HAP-1 (cell line): ENCODE measurements at places on chromosomes 7 and 10.
A peak's percentile ranks its signal among the peaks of the same experiment; 100 is the strongest.

DNA sequence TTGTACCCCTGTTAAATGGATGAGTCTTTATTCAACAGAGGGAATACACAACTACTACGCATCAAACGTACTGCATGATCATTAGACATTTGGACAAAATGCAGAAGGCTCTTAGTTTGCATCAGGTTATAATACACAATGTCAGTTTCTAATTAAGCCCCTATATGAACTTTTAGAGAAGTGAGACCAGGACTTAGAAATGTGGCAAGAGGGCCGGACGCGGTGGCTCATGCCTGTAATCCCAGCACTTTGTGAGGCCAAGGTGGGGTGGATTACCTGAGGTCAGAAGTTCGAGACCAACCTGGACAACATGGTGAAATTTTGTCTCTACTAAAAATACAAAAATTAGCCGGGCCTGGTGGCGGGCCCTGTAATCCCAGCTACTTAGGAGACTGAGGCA, 76.3 kb upstream of the MGMT start:
- DNase-seq, result no peak

- no peak for DNase-seq
Observed at GRCh38 chr7:71237945-71238344, 106.0 kb downstream of the GALNT17 start.

DNA sequence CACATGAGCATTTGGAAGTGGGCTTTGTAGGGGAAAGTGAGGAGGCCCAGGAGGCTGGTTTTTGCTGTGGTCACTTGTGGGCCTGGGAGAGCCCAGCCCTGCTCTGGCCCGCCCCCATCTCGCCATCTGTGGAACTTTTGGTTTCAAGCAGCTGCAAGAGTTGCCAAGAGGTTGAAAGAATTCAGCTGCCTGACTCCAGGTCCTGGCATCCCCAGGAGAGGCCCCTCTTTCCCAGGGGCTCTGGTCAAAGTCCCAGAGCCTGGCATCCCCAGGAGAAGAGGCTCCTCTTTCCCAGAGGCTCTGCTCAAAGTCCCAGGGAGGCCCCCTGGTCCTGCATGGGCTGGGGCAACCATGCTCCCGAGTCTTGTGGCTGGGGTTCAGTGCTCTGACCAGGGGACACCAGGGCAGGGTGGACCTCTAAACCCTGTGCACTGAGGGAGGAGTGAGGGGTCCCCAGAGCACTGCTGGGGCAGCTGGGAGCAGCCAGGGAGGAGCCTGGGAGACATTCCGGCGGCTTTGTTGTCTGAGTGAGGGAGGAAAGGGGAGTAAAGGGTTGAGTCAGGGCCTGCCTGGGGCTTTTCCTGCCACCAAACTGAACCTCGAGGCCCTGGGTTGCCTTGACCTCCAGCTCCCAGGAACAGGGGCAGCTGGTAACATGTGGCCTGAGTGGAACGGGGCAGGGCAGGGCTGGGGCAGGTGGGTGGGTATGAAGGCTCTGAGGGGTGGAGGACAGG, 27.7 kb upstream of the CSGALNACT2 start:
- no peak for DNase-seq

DNA sequence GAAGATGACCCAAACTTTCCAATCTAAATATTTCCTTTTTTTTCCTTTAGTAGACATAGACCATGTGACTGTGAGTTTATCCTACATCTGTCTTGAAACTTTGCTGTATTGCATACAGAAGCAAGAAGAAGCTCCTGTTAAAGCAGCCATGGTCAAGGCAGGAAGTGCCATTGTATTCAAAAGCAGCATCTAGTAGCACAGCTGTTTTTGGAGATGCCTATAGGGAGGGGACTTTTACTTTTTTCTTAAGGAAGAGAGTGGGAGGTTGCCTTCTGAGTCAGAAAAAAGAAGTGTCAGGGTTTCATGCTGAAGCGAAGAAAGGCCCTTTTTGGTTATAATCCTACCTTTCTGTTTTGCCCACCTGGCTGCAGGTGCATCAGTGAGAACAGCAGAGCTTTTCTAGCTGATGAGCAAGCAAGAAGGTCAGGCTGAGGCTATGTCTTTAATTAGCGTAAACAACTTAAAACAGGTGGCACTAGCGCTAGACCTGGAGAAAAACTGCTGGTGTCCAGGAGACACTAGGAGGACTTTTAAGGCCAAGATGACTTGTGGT, 234.1 kb upstream of the AGK start:
- DNase-seq, result no peak

DNA sequence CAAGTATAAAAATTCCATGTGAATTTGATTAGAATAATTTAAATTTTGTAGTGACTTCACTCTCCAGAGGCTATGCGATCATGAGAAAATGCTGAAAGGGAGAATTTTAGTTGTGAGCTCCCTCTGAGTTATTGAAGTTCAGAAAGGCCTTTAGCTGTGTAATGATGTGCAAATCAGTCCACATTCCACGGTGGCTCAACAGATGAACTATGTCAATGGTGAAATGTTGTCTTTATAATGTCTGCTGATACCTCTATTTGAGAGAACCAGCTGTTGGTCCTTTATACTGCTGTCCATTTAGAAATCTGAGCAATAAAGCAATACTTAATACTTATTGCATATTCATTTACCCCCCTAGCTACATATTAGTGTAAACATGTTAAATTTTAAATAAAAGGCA, 7.1 kb upstream of the ITGB8 start:
- DNase-seq, result peak; percentile 26

- no peak for DNase-seq
Observed at GRCh38 chr10:3494131-3494837, 290.7 kb downstream of the KLF6 start.

- no peak for DNase-seq
Observed at GRCh38 chr10:106557053-106557452, 607.5 kb downstream of the SORCS1 start.

DNA sequence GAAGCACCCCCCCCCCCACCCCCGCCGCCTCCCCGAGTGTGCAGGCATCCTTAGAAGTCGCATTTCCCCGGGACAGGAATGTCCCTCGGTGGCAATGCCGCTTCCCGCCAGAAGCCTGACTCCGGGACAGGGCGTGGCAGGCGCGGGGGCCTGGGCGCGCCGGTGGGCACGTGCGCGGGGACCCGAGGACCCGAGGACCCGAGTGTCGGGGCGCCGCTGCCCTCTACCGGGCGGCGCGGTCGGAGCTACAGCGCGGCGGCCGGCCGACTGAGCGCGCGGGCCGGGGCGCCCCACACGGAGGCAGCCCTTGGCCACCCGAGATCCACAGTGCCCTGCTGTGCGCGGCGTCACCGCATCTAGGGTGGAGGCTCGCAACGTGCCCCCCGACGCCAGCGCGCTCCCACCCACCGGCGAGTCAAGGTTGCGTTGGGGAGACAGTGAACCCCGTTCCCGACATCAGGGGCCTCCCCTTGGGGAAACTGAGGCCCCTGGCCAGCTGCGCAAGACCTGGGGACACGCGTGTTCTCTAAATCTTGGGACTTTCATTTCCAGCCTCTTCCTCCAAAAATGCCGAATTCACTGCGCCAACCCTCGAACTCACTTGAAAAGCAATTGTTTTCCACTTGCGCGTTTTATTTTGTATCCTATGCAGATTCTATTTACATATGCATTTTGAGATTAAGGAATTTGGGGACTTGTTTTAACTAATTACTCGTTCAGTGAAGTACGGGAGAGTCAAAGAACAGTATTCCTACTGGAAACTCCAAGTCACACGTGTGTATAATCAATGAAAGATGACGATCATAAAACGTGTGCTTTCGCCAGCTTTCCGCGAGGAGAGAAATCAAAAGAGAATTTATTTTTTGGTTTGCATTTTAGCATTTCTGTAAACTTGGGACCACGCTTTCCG, 3.1 kb upstream of the CUX1 start:
- DNase-seq, result peak; percentile 49

DNA sequence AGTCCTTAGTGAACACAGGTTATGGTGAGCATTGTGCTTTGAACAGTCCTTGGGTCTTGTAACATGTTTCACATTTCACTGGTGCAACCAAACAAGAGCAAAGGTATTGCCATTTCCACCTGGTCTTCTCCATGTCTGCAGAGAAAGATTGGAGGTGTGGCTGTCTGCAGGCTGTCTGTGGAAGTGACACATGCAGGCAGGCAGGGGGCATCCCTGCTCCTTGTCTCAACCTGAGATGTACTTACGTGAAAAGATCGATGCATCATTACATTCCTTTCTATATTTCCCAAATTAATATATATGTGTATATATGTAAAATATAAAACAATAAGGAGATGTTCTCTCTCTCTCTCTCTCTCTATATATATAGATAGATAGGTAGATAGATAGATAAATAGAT, 54.3 kb downstream of the LRRC18 start:
- DNase-seq, result no peak

DNA sequence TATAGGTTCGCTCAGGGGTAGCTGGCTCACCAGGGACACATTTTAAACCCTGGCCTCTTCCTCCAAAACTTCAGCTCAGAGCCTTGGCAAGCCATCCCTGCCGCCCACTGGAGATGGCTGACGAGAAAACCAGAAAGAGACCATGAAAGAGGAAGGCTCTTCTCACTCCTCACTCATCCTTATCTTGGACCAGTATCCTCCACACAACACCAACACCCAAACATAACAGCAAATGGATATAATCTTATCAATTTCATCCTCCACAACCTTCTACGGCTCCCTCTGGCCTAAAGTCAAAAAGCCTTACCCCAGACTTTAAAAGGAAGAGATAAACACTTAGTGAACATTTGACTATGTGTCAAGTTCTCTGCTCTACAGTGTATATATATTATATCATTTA, 26.9 kb downstream of the DLG5 start:
- no peak for DNase-seq

- DNase-seq, result no peak
Observed at GRCh38 chr7:18655912-18656311, 160.4 kb downstream of the HDAC9 start.

GRCh38 chr7:14420768-14421167, 431.3 kb upstream of the ETV1 start:
- no peak for DNase-seq

- DNase-seq, result no peak
Observed at GRCh38 chr10:6507311-6507710, 72.8 kb downstream of the PRKCQ start.

- DNase-seq, result no peak
Observed at GRCh38 chr7:39458061-39458745, 108.0 kb upstream of the YAE1 start.

DNA sequence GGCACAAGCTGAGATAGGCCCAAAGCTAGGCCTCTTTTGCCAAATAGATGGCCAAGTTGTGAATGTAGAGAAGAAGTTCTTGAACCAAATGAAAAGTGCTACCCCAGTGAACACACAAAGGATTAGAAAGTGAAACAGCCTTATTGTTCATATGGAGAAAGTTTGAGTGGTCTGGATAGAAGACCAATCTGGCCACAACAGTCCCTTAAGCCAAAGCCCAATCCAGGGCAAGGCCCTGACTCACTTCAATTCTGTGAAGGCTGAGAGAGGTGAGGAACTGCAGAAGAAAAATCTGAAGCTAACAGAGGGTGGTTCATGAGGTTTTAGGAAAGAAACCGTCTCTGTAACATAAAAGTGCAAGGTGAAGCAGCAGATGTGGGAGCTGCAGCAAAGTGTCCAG, 18.7 kb upstream of the ATP6V0A4 start:
- DNase-seq, result no peak

GRCh38 chr7:99790407-99790806, 6.4 kb upstream of the CYP3A4 start:
- no peak for DNase-seq

- no peak for DNase-seq
Observed at GRCh38 chr10:63042256-63042655, 90.9 kb upstream of the NRBF2 start.

GRCh38 chr7:101858437-101859385, 41.3 kb downstream of the CUX1 start:
- DNase-seq, result no peak

GRCh38 chr10:55091691-55092328, 290.8 kb upstream of the PCDH15 start:
- no peak for DNase-seq

GRCh38 chr10:88270061-88270808, 312.9 kb downstream of the RNLS start:
- no peak for DNase-seq

DNA sequence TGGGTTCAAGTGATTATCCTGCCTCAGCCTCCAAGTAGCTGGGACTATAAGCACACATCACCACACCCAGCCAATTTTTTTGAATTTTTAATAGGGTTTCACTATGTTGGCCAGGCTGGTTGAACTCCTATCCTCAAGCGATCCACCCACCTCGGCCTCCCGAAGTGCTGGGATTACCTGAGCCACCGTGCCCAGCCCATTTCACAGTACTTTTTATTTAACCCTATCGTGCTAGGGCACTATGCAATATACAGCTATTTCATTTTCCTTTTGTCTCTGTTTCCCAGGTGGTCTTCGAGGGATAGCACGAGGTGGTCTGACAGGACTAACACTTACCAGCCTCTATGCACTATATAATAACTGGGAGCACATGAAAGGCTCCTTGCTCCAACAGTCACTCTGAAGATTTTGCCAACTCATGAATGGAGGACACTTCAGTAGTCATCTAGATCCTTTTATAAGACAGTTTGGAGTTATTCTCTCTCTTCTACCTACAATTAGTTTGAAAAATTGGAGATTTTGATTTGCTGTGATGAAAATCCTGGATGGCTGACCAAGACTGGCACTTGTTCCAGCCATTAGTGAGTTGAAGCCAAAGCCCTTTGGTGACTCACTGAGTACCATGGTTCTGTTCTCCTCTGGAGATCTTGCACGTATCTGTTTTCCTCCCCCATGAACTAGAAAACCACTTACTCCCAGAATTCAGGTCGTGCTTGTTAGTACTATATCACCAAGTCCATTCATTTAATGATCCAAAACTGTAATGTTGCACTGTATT, 27.3 kb downstream of the NCOA4 start:
- no peak for DNase-seq

DNA sequence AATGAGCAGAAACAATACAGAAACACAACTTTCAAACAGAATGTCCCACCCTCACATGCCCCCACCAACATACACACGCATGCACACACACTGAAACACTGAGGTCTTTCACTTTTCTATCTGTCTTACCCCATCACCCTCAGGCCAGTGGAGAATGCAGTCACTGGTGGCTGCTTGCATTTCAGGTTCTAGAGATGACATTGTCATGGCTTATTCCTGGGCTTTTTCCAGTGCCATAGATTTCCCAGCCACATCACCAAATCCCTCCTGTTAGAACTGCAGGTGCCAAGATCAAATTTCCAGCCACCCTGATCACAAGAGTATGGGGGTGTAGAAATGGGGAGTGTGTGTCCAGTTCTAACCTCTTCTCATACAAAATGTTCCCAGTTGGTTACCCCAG, 68.4 kb downstream of the CACNA2D1 start:
- no peak for DNase-seq

DNA sequence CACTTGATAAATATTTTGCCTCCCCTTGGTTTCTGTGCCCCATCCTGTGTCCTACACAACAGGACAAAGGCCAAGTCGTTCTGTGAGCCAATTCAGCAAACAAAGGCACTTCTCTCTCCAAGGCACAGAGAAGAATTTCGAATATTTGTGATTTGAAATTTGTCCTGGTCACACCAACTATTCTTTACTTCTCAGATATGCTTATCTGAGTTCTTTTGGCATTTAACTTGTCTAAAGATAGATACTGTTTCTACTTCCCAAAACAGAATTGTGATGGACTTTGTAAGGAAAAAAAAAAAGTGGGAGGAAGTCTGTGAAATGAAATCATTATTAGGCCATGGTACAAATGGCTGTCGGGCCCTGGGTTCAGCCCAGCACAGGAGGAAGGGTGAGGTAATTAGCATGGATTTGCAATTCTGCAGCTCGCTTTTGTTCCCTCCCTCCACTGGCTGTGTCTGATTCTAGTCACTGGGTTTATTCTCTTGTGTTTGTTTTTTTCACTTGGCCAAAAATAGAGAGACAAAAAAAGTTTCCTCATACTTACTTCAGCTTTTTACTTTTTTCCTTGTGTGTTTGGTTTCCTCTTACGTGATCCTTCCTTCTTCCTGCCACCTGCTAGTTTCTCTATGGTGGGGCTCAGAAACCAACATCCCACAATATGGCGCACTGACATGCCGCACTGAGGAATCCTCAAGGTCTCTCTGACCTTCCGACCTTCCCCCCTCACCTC, 108.2 kb upstream of the MKLN1 start:
- no peak for DNase-seq
